DMS 273 treated with DMSO at 0.1 percent for 48 hours (cell line): ENCODE measurements at places on chromosomes 3 and 15.

DNA sequence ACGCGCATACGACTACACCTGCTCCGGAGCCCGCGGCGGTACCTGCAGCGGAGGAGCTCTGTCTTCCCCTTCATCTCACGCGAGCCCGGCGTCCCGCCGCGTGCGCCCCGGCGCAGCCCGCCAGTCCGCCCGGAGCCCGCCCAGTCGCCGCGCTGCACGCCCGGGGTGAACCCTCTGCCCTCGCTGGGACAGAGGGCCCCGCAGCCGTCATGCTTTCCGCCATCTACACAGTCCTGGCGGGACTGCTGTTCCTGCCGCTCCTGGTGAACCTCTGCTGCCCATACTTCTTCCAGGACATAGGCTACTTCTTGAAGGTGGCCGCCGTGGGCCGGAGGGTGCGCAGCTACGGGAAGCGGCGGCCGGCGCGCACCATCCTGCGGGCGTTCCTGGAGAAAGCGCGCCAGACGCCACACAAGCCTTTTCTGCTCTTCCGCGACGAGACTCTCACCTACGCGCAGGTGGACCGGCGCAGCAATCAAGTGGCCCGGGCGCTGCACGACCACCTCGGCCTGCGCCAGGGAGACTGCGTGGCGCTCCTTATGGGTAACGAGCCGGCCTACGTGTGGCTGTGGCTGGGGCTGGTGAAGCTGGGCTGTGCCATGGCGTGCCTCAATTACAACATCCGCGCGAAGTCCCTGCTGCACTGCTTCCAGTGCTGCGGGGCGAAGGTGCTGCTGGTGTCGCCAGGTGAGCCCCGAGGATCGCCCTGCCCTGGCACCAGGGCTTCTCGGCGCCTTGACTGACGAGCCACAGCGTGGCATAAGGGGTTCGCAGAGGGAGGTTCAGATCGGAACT lies 420 bp downstream of the SLC27A2 start:
- no peak for DNase-seq

DNA sequence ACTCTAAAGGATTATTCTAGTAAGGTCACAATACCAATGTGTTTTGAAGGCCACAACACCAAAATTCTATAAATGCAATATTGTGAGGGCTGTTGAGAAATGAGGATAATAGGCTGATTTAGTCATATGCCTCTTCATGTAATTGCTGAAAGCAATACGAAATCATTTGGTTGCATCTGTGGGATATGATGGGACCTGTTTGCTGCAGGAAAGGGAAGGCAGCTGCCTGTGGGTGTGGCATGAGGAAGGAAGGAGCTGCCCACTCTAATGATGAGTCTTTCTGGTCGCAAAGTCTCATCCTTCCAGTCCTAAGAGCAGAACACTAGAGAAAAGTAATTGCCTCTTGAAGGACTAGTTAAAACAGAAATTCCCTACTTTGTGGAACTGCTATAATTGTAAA lies 245.3 kb upstream of the ZPLD1 start:
- DNase-seq = no peak

DNA sequence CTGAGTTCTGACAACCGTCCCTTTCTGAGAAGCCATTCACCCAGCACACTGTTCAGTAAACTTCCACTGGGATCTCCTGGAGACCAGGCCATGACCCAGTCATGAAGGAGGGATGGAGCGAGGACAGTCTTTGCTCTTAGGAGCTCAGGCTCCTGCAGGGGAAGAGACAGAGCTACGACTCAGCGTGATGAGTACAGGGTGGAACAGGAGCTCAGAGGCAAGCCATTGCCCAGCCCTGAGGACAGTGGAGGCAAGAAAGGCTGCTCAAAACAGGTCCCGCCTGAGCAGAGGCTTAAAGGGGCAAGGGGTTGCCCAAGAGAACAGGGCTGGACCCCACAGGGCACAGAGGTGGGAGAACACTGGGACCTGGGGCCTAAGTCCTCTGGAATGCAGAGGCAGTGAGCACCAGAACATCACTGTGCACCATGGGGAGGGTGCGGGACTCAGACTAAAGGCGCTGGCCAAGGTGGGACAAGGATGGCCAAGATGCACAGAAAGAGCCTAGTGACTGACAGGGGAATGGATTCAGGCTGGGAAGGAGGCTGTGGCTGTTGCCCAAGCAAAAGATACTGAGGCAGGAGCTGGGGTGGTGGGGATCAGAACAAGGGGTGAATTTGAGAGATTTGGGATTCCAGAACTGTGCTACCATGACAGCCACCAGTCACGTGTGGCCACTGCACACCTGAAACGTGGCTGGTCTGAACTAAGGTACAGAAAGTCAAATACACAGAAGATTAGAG lies 25.8 kb downstream of the TMEM43 start:
- no peak for DNase-seq

- peak; percentile 82 for DNase-seq
Measured at GRCh38 chr3:149969110-149969939, 1.4 kb downstream of the PFN2 start.

- peak; percentile 3 for DNase-seq
Measured at GRCh38 chr3:31004025-31004678, 109.7 kb upstream of the GADL1 start.
